ENCODE measurements at places on chromosomes 2 and 18. TPM values are rescaled to one million over a fixed set of nuclear protein-coding genes. Genes with fewer than 3 reads are reported as not detected.

ASB18 gene
- total RNA-seq, result not detected

MEP1B gene
- not detected for total RNA-seq

ANKRD62 gene
- not detected for total RNA-seq

GULP1 gene
- 27.9 TPM for total RNA-seq

SPP2 gene
- not detected for total RNA-seq

TNFAIP6 gene
- 7.4 TPM for total RNA-seq

RGPD8 gene
- total RNA-seq, result 1.6 TPM

All from bronchus fibroblast of lung (primary cell).